ENCODE measurements at places on chromosomes 5 and 9. TPM values are rescaled to one million over a fixed set of nuclear protein-coding genes. Genes with fewer than 3 reads are reported as not detected.

DNA sequence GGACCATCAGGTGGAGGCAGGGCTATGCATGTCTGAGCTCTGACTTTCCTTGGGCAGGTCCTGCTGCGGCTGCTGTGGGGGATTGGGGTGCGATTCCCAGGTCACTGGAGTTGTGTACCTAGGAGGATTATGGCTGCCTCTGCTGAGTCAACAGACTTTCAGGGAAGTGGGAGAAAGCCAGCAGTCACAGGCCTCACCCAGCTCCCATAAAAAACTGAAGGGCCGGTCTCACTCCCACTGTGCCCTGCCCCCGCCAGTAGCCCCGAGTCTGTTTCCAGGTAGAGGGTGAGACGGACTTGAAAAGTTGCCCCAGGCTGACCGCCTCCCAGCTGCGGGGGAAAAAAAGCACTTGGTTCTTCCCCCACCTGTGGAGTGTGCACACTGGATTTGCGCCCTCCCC is 76.7 kb downstream of the FAM170A start:
- no peak overlapping the region for H3K27ac ChIP-seq
- no peak for DNase-seq
- H3K4me3 ChIP-seq = no peak overlapping the region
- H3K4me1 ChIP-seq = no peaks in the 10 kb centered on the region
- no peaks in the 10 kb centered on the region for H3K36me3 ChIP-seq

GRCh38 chr9:99298614-99299013 is 76.5 kb downstream of the SEC61B start:
- no peaks in the 10 kb centered on the region for H3K4me1 ChIP-seq
- H3K36me3 ChIP-seq = no peaks in the 10 kb centered on the region
- no peak overlapping the region for H3K27ac ChIP-seq
- no peak for DNase-seq
- no peak overlapping the region for H3K4me3 ChIP-seq

DNA sequence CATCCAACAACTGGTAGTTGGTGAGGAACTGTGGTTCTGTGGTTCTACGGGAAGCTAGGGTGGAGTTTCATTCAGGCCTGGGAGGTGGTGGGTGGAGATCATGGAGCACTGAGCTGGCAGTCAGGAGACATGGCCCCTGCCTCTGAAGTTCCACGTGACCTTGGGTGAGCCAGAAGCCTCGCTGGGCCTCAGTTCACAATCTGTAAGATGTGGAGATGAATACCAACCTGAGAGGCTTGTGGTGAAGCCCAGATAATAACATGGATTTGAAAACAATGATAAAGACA is 177.9 kb downstream of the MACROH2A1 start:
- no peak overlapping the region for H3K4me3 ChIP-seq
- no peaks in the 10 kb centered on the region for H3K4me1 ChIP-seq
- no peaks in the 10 kb centered on the region for H3K27me3 ChIP-seq
- no peaks in the 10 kb centered on the region for H3K36me3 ChIP-seq

DNA sequence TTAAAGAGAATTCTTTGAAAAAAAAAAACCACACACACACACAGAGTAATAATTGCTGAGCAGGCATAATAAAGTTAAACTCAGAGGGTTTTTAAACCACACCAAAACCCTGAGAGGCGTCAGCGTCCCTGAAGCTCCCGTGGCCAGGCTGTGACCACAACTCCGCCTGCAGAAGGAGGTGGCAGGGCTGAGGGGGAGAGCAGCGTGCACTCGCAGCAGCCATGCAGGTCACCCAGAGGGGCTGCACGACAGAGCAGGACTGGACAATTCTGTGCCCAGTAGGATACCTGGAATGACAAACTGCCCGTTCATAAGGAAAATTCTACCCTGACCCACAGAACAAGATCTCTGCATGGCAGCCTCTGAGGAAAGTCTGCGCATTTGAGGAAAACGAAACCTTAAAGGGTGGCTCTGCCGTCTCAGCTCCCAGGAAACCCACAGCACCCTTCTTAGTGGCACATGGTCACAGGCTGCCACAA is 44.0 kb downstream of the ROR2 start:
- H3K27ac ChIP-seq = no peak overlapping the region
- no peaks in the 10 kb centered on the region for H3K4me1 ChIP-seq
- no peaks in the 10 kb centered on the region for H3K36me3 ChIP-seq
- H3K27me3 ChIP-seq = no peaks in the 10 kb centered on the region

- H3K36me3 ChIP-seq = no peaks in the 10 kb centered on the region
- no peaks in the 10 kb centered on the region for H3K27me3 ChIP-seq
- H3K4me3 ChIP-seq = no peak overlapping the region
- H3K27ac ChIP-seq = no peak overlapping the region
- no peaks in the 10 kb centered on the region for H3K4me1 ChIP-seq
Measured at GRCh38 chr9:36041506-36041905, 4.8 kb downstream of the RECK start.

Gene IL7R
- total RNA-seq = 10.1 TPM

- H3K36me3 ChIP-seq = no peaks in the 10 kb centered on the region
- H3K27me3 ChIP-seq = no peaks in the 10 kb centered on the region
- H3K4me1 ChIP-seq = no peaks in the 10 kb centered on the region
- H3K4me3 ChIP-seq = no peak overlapping the region
- H3K27ac ChIP-seq = no peak overlapping the region
Measured at GRCh38 chr9:69932901-69933300, 110.7 kb upstream of the MAMDC2 start.

Gene IFNA2
- not detected for total RNA-seq

Gene CCDC152
- 0.88 TPM for total RNA-seq

- H3K36me3 ChIP-seq = no peaks in the 10 kb centered on the region
- no peaks in the 10 kb centered on the region for H3K4me1 ChIP-seq
- H3K4me3 ChIP-seq = no peak overlapping the region
- H3K27ac ChIP-seq = no peak overlapping the region
- DNase-seq = no peak
Measured at GRCh38 chr5:137190441-137190840, 308.7 kb downstream of the SPOCK1 start.

GRCh38 chr5:14374100-14374499 is 207.5 kb upstream of the OTULINL start:
- no peaks in the 10 kb centered on the region for H3K27me3 ChIP-seq
- peaks cover 6% of the 10 kb centered on the region for H3K36me3 ChIP-seq
- H3K27ac ChIP-seq = no peak overlapping the region
- H3K4me1 ChIP-seq = no peaks in the 10 kb centered on the region

DNA sequence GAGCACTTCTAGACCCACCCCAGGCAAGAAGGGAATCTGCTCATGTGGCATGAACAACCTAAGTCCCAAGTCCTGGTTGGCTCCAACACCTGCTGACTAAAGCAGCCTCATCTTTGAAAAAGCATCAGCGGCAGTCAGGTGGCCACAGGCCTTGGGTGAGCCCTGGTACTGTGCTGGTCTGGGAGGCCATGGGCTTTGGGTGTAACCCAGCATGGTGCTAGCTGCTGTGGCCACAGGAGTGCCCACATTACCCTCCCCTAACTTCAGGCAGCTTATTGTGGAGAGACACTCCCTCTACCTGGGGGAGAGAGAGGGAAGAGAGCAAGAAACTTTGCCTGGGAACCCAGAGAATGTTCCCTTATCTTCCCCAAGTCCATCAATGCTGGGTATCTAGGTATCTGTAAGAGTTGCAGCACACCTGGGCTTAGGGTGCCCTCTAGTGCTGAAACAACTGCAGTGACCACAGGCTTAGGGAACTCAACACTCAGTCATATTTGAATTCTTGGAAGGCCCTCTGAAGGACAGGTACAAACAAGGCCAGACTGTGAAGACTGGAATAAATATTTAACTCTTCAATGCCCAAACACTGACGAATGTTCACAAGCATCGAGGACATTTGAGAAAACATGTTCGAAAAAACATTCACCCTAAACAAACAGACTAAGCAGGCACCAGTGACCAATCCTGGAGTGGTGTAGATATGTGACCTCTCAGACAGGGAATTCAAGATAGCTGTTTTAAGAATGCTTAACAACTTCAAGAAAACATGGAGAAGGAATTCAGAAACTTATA is 69.9 kb upstream of the OR2K2 start:
- no peak overlapping the region for H3K27ac ChIP-seq
- no peak overlapping the region for H3K4me3 ChIP-seq
- H3K36me3 ChIP-seq = no peaks in the 10 kb centered on the region
- no peak for DNase-seq

Gene CCDC171
- 8.8 TPM for total RNA-seq

- H3K27ac ChIP-seq = no peak overlapping the region
- H3K36me3 ChIP-seq = no peaks in the 10 kb centered on the region
- H3K4me3 ChIP-seq = no peak overlapping the region
- no peaks in the 10 kb centered on the region for H3K4me1 ChIP-seq
- DNase-seq = no peak
- no peaks in the 10 kb centered on the region for H3K27me3 ChIP-seq
Measured at GRCh38 chr5:156942064-156942463, 21.0 kb downstream of the TIMD4 start.

DNA sequence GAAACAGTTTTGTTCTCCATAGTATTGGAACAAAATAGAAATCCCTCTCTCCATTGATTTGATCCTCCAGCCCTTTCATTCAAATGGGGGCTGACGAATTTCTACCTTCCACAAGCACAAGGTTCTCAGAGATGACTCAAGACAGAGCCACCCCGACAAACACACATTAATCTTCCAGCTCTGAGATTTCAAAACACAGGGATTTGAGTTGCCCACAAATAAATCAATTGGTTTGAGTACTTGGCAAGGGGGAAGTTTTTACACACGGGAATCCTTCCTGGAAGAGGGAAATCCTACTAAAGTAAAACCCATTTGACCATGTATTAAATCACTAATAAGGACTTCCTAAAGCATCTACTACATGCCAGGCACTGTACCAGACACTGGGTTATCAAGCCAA is 5.4 kb downstream of the ADRA1B start:
- H3K36me3 ChIP-seq = no peaks in the 10 kb centered on the region
- no peak for DNase-seq
- no peak overlapping the region for H3K27ac ChIP-seq

GRCh38 chr9:3820643-3821042 is 294.8 kb upstream of the RFX3 start:
- H3K27me3 ChIP-seq = no peaks in the 10 kb centered on the region
- H3K4me3 ChIP-seq = no peak overlapping the region
- H3K36me3 ChIP-seq = no peaks in the 10 kb centered on the region
- DNase-seq = no peak
- no peak overlapping the region for H3K27ac ChIP-seq

DNA sequence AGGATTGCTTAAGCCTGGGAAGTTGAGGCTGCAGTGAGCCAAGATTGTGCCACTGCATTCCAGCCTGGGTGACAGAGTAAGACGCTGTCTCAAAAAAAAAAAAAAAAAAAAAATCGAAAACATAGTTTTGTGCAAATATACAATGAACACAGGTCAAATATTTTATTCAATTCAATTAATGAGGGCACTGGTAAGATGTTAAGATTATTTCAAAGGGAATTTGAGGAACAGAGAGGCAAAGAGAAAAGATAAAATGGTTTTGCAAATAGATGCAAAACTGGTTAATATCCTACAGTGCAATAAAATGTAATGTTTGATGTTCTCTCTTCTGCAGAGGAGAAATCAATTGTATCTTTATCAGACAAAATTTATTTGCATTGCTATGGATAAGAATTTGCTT is 39.5 kb upstream of the GNE start:
- no peak overlapping the region for H3K4me3 ChIP-seq
- H3K36me3 ChIP-seq = no peaks in the 10 kb centered on the region
- no peak overlapping the region for H3K27ac ChIP-seq
- H3K27me3 ChIP-seq = no peaks in the 10 kb centered on the region
- H3K4me1 ChIP-seq = no peaks in the 10 kb centered on the region

GRCh38 chr5:135106610-135107471 is 72.8 kb upstream of the PITX1 start:
- no peak for DNase-seq
- no peaks in the 10 kb centered on the region for H3K4me1 ChIP-seq
- no peak overlapping the region for H3K27ac ChIP-seq
- no peaks in the 10 kb centered on the region for H3K36me3 ChIP-seq

Gene FSTL4
- 0.16 TPM for total RNA-seq

DNA sequence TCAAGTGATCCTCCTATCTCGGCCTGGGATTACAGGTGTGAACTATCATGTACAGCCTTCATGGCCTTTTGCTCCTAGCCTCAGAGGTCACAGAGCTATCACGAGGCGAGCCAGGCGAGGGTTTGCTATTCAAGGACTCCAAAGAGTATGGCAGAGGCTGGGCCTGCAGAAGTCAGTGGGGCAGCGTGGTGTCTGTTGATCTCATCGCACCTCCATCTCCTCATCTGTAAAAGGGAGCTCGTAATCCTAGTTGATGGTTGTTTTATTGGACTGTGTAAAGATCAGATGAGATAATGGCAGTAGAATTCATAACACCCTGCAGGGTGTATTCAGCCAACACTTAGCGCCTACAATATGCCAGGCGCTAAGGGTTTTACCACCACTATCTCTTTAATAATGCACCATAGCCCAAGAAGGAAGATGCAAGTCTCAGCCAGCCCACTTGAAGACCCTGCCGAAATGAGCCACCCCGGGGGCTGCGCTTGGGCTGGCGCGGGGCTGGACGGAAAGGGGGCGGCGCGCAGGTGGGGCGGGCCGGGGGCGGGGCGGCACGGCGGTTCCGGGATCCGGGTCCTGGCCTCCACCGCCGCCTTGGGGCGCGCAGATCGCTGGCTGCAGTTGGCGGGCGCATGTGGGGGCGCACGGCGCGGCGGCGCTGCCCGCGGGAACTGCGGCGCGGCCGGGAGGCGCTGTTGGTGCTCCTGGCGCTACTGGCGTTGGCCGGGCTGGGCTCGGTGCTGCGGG is at the start of gene GALNT12:
Gene GALNT12 (plus strand): TSS at position 601 of the 744 bp plus-strand sequence. CDS start 29 bp downstream, at position 630.
- DNase-seq = no peak
- H3K27ac ChIP-seq = peak within 1 kb of the TSS; percentile 3
- H3K27me3 ChIP-seq = peaks cover 53% of the 10 kb centered on the region
- H3K4me1 ChIP-seq = peaks cover 16% of the 10 kb centered on the region
- H3K36me3 ChIP-seq = no peaks in the 10 kb centered on the region

Gene PRDM9
- not detected for total RNA-seq

Gene C1QTNF3
- total RNA-seq = 28.8 TPM

Gene EDIL3
- 4.6 TPM for total RNA-seq

Gene MEF2C
- 32.1 TPM for total RNA-seq

Gene SLCO4C1
- 0.66 TPM for total RNA-seq

DNA sequence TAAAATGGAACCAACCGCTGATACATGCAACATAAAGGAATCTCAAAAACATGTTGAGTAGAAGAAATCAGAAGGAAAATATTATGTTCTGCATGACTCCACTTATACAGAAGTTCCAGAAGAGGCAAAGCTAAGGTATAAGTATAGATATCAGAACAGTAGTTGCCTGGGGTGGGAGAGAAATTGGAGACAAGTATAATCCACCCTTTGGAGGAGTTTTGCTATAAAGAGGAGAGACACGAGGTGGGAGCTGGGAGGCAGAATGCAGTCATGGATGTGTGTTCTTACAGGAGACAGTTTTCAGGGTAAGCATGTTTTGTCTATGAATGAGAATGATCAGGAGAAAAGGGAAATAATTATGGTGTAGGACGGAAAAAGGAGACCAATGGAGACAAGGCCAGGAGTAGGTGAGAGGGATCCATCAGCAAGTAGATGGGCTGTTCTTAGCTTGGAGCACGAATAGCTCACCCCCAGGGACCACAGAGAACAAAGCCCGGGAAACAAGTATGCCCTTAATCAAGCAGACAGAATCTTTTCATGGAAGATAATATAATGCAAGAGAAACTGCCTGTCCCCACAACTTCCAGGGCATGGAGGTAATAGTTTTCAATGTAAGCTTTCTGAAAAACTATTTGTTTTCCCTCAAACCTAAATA is 72.2 kb downstream of the MED27 start:
- no peaks in the 10 kb centered on the region for H3K27me3 ChIP-seq
- H3K4me1 ChIP-seq = no peaks in the 10 kb centered on the region
- DNase-seq = no peak

Data from breast epithelium (tissue), 4 donors.